ENCODE measurements at places on chromosomes 7 and 10.
A peak's percentile ranks its signal among the peaks of the same experiment; 100 is the strongest.

DNA sequence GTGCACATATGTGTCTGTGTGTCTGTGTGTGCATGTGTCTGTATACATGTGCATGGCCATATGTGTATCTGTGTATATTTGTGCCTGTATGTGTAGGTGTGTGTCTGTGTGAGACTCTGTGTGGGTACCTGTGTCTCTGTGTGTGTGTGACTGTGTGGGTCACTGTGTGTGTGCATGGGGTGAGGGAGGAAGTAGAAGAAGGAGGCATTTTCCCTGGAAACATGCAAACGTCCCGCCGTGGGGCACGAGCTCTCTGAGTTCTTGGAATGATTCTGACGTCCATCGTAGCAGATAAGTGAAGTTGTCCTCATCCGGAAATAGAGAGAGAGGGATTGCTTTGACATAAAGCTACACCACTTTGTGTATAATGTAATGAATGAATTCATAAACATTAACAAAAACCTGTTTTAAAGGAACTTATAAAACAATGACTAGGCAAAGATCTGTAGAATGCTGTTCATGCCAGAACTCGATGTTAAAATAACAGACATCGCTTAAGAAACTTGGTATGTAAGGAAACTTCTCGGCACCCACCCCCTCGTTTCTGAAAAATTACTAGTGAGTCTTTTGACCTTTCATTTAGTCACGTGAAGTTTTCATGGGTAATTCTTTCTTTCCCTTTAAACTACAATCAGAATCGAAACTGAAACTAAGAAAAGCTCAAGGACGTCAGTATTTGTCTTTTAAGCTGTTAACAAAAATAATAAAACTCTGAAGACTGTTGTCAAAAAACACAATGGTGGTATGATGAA, 43.6 kb upstream of the KLF6 start:
- DNase-seq, result no peak

DNA sequence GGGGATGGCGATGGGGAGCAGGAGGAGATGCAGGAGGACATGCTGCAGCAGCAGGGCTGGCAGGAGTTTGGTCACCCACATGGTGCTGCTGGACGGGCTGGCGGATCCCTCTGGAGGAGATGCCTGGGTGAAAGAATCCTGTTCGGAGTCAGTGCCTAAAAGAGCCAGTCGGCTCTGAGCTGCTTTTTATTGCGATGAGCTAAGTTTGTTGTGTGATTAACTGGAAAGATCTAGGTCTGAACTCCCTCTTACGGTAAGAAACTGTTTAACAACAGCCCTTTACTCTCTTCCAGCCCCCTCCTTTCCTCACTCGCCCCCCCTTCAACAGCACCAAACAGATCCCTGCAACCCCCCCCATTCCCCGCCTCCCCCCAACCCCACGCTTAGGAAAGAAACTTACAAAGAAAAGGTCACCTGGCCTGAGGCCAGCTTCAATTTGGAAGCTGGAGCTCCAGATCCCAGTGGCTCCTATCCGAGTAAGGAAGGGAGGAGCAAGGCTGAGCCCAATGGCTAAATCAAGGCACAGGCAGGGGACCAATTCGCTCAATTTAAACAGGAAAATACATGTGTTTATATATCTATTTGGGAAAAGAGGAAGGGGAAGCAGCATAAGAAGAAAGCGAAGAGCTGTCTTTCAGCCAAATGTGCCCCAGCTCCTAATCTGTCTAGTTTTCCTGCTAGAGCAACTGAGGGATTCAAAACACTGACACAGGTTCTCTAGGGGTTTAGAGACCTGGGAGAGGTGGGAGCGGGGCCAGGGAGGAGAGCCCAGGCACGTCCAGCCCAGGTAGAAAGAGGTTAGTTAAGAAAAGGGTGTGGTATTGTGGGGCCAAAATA, at the start of gene HGF:
HGF (minus strand) TSS at position 157 of the 837 bp plus-strand sequence; CDS start at position 81, 76 bp downstream.
- DNase-seq, result peak; percentile 23

GRCh38 chr10:88089498-88089897, 226.1 kb downstream of the PTEN start:
- no peak for DNase-seq

DNA sequence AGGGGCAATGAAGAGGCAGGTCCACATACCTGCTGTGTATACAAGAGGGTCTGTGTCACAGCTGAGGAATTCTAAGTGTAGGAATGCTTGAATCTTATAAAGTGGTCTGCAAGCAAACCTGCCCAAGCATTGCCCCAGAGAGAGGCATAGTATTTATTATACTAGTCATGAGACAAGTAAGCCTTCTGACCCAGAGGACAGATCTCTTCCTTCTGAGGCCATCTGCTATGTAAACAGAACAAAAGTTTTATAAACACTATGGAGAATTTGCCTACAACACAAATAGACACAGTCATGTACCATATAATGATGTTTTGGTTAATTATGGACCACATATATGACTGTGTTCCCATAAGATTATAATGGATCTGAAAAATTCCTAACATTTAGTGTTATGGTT, 388.2 kb downstream of the NEBL start:
- DNase-seq, result no peak

GRCh38 chr10:75175046-75175445, 35.5 kb upstream of the VDAC2 start:
- no peak for DNase-seq
